ENCODE measurements at places on chromosomes 11 and 22. TPM values are rescaled to one million over a fixed set of nuclear protein-coding genes. Genes with fewer than 3 reads are reported as not detected.

KMT2A gene
- total RNA-seq, result 30.6 TPM

SUSD2 gene
- total RNA-seq, result 9.7 TPM

PTGDR2 gene
- 1.2 TPM for total RNA-seq

SCUBE2 gene
- total RNA-seq, result 14.2 TPM

ZNF195 gene
- 33.2 TPM for total RNA-seq

MOGAT2 gene
- total RNA-seq, result 3.2 TPM

POU2AF1 gene
- total RNA-seq, result 0.08 TPM

DNA sequence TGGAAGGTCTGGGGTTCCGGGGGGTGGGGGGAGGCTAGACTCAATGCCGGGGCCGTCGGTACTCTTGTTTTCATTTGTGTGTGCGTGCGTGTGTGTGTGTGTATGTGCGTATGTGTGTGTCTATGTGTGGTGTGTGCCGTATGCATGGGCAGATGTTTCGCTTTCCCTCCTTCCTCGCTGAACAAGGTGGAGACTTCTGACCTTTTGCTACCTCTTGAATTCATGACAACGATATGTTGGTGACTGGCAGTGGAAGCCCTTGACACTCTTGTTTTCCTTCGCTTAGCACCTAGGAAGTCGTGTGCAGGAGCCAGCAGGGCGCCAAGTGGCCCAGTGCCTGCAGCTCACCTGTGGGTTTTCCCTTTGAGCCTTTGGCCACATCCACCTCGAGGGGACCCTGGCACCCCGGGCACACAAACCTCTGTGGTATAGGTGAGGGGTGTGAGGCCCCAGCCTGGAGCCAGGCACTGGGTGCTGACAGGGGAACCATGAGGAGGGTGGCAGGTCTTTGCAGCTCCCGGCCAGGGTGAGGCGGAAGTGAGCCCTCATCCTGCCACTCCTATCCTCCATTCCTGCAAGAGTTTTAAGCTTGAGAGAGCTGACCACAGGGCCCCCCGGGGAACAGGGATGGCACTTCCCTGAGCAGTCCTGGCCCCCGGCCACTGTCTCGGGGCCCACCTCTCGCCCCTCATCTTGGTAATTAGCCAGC lies 19.3 kb upstream of the TMEM191C start:
- H3K36me3 ChIP-seq, result no peaks in the 10 kb centered on the region
- H3K27ac ChIP-seq, result no peak overlapping the region
- no peaks in the 10 kb centered on the region for H3K4me1 ChIP-seq
- DNase-seq, result no peak
- H3K4me3 ChIP-seq, result no peak overlapping the region

- DNase-seq, result peak; percentile 56
- no peak overlapping the region for H3K27ac ChIP-seq
- no peaks in the 10 kb centered on the region for H3K4me1 ChIP-seq
- no peaks in the 10 kb centered on the region for H3K36me3 ChIP-seq
Observed at GRCh38 chr11:6812390-6813005, 13.0 kb upstream of the OR6A2 start.

- no peaks in the 10 kb centered on the region for H3K36me3 ChIP-seq
- H3K4me3 ChIP-seq, result no peak overlapping the region
- H3K4me1 ChIP-seq, result no peaks in the 10 kb centered on the region
- no peak for DNase-seq
Observed at GRCh38 chr11:41245704-41246398, 213.6 kb downstream of the LRRC4C start.

GRCh38 chr22:41991111-41991510 lies 7.5 kb upstream of the WBP2NL start:
- H3K4me1 ChIP-seq, result no peaks in the 10 kb centered on the region
- H3K27me3 ChIP-seq, result no peaks in the 10 kb centered on the region
- no peak for DNase-seq

- peaks cover 26% of the 10 kb centered on the region for H3K4me1 ChIP-seq
- H3K36me3 ChIP-seq, result no peaks in the 10 kb centered on the region
- H3K4me3 ChIP-seq, result peak overlapping the region; percentile 18
- no peak for DNase-seq
Observed at GRCh38 chr11:6474806-6475500, 1.2 kb upstream of the TRIM3 start.

DNA sequence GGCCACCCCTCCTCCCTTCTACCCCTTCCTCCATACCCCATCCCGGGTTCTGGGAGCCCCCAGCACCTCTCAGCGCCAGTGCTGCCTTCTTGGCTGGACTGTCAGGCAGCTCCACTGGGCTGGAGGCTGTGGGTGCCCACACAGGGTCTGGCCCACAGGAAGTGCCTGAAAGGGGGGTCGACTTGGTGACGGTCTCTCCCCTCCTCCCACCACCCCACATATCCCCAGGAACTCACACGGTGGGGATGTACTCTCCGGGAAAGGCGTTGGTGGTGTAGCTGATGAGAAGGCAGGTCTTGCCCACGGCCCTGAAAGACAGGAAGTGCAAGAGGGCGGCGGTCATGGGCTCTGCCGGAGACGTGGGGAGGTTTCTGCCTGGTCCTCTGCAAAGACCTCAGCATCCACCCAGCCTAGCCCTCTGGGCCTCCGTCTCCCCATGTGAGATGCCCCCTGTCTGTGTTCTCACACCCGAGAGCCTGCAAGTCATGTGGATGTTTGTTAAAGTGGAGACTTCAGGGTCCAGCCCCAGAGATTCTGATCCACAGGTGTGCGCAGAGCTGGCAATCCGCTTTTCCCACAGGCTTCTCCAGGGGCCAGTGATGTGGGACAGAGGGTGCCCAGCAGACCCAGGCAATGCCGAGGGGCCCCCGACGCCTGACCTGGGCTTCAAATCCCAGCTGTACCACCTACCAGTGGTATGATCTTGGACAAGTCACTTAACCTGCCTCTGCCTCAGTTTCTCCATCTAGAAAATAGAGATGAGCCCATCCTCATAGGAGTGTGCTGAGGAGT lies 2.5 kb downstream of the RAC2 start:
- H3K4me3 ChIP-seq, result no peak overlapping the region
- H3K36me3 ChIP-seq, result no peaks in the 10 kb centered on the region
- DNase-seq, result no peak
- no peak overlapping the region for H3K27ac ChIP-seq
- no peaks in the 10 kb centered on the region for H3K27me3 ChIP-seq

GRCh38 chr11:18309691-18310090 lies 12.2 kb downstream of the HPS5 start:
- peak overlapping the region; percentile 25 for H3K27ac ChIP-seq
- no peak for DNase-seq
- no peaks in the 10 kb centered on the region for H3K27me3 ChIP-seq

DNA sequence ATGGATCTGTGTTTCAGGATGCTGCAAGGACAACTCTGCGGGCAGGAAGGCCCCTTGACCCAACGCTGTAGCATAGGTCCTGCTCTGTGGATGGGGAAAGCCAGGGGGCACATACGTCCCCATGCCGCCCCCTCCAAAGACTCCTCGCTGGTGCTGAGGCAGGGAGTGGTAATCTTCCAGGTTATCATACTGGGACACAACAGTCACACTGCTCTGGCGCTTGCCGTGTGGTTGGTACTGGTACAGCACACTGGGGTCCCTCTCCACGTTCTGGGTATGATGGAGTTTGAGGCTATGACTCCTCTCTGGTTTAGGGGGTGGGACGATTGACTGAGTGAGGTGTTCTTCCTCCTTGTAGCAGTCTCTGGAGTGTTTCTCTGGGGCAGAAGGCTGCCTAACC lies 26.2 kb upstream of the TP53AIP1 start:
- H3K36me3 ChIP-seq, result no peaks in the 10 kb centered on the region
- no peak overlapping the region for H3K4me3 ChIP-seq
- H3K27me3 ChIP-seq, result no peaks in the 10 kb centered on the region
- no peak for DNase-seq
- no peaks in the 10 kb centered on the region for H3K4me1 ChIP-seq

DNA sequence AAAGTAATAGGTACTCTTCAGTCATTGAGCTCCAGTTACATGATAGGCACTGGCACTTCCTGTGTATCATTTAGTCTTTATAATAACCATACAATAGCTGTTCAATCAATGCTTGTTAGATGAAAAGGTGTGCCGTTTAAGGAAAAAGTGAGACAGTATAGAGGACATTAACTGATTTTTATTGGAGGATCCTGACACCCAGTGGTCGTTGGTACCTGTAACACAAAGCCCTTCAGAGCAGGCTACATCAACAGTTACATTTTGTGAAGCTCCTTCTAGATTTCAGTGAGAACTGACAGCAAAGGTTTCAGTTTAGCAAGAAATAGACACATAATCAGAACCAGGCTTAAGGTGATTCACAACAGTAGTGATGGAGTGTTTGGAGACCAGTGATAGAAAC lies 44.2 kb downstream of the CCDC81 start:
- H3K27ac ChIP-seq, result no peak overlapping the region
- DNase-seq, result no peak
- no peaks in the 10 kb centered on the region for H3K36me3 ChIP-seq
- no peaks in the 10 kb centered on the region for H3K27me3 ChIP-seq

All from hepatocyte (in vitro differentiated cells).